ENCODE measurements at places on chromosomes 11 and 22.

GRCh38 chr11:27465629-27466028 lies 7.0 kb downstream of the LGR4 start:
- DNase-seq: no peak

GRCh38 chr11:36825251-36825650 lies 227.2 kb upstream of the RAG2 start:
- no peak for DNase-seq

DNA sequence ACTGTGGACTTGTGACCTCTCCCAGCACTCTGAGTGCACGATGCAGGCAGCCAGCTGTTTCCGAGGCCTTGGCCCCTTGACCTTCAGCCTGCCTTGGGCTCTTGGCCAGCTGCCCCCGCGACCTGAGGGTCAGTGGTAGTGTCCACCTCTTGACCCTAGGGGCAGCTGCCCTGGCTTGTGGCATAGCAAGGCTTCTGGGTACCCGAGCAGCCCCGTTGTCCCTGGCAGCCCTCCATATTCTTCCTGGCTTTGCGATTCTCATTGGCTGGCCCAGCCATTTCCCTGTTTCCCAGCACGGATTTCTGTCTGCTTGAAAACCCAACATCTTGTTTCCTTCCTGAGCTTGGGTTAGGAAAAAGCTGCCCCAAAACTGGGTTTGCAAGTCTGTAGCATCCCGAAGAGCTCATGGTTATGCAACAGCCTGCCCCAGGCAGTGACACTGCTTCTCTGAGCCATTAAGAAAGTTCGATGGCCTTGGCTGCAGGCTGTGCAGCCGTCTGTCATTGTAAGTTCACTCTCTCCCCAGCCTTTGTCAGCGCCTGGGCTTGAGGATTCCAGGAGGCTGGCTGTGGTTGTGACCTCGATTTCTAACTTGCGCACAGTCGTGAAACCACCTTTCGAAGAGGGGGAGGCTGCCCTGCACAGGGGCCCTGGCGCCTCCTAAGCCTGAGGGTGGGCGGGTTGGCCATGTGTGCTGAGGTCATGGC lies 48.8 kb downstream of the FBLN1 start:
- DNase-seq: no peak

DNA sequence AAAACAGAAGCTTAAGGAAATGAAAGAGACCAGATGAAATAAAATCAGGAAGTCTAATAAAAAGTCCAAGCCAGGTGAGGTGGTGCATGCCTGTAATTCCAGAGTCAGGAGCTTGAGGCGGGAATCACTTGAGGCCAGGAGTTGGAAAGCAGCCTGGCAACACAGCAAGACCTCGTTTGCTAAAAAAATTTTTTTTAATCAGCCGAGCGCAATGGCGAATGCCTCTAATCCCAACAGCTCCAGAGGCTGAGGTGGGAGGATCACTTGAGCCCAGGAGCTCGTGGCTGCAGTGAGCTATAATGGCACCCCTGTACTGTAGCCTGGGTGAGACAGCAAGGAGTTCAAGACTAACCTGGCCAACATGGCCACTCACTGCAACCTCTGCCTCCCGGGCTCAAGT lies 8.0 kb downstream of the RAB6A start:
- no peak for DNase-seq

- DNase-seq: no peak
These were observed 110.2 kb downstream of the MYO18B start for GRCh38 chr22:25852223-25852622.

DNA sequence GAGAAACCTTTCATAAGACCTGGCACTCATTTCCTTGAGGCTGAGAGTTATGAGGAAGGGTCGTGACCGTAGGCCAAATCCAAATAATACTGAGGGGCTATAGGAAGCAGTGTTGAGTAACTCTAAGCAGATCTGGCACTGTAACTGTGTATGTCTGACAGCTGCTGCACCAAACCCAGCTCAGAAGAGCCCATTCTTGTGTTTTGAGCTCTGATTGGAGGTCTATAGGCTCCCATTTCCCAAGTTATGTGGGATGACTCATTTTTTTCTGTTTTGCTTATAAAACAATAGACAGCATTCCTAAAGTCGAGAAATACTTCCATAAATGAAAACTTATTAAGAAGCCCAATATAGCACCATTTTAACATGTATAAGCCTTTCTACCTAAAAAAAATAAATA lies 645.8 kb downstream of the DLG2 start:
- no peak for DNase-seq

GRCh38 chr22:33923033-33923432 lies 2.8 kb upstream of the LARGE1 start:
- no peak for DNase-seq

- no peak for DNase-seq
These were observed 342.1 kb downstream of the CTTN start for GRCh38 chr11:70740488-70740851.

GRCh38 chr11:66894141-66894540 lies 37.3 kb downstream of the LRFN4 start:
- no peak for DNase-seq

DNA sequence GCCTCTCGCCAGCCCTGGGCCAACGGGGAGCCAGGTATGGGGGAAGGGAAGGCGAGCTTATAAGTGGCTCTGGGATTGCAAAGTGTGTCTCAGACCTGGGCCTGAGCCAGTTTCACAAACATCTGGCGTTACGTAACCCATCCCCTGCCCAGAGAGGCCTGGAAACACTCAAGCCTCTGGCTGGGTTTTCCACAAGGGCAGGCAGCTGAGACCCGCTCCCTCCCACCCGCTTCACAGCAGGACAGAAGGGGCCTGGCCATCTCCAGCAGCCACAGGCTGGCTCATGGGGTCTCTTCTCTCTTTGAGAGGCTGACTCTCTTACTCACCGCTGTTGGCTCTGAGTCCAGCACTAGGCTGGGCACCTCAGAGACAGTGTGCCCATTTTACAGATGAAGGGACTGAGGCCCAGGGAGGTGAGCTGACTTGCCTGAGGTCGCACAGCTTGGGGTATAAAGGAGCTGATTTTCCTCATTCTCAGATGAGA lies 44.5 kb downstream of the TRIOBP start:
- DNase-seq: no peak

DNA sequence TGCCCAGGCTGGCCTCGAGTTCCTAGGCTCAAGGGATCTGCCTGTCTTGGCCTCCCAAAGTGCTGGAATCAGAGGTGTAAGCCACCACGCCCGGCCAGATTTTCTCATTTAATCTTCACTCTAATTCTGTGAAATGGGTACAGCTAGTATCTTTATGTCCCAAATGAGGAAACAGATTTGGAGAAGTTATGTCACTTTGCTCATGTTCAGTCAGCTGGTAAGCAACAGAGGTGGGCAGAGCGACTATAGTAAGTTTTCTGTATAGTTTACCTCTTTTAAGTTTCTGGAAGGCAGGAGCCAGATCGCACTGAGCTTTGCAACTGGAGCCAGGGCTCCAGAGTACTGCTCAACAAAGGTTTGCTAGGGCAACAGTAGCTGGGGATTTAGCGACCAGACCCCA lies 33.2 kb downstream of the RCOR2 start:
- DNase-seq: no peak
